ENCODE measurements at places on chromosomes 6 and 20.

DNA sequence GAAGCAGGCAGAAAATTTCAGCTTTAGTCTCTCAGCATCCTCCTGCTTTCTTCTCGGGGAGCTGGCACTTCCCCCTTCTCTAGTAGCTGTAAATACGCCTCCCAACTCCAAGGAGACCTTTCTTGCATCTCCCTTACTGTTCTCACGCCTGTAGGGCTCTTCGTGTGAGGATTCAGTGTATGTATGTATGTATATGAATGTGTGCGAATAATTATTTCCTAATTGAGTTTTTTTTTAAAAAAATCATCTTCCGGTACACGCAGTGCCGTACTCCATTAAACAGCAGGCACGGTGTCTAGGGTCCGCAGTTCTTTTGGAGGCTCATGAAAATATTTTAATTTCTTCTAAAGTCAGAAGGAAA lies 85.4 kb downstream of the HFE start:
- no peak for DNase-seq

DNA sequence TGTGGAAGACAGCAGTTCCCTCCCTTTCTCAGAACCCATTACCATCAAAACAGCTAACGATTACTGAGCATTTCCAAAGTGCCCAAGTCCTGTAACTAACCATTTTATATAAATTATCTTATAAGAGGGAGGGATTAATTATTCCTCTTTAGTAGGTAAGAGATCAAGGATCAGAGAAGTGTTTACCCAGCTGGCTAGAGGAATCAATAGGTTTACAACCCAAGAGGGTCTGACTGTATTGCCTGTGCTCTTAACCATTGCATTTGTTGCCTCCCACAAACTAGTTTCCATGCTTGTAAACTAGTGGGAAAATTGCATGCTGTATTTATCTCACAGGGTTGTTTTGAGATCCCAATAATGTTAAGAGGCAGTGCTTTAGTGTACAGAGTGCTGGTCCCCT lies 3.7 kb upstream of the DBNDD2 start:
- DNase-seq, result no peak

DNA sequence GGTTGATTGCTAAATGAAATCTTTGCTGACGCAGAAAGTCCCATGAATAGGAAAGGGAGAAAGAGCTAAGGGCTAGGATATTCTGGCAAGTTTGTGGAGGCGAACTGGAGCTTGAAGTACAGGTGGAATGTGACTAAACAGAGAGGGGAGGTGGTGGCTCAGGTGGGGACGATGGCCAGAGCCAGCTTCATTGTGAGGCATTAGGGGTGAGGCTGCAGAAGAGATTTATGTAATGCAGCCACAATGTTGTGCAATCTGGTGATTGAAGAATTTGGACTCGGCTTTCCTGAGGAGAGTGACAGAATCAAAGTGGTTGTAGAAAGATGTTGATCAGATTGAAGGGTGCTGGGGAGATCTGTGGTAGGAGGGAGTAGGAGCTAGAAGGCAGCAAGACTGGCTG lies 42.9 kb upstream of the SPACA1 start:
- DNase-seq, result no peak

GRCh38 chr6:168555618-168556273 lies 114.8 kb downstream of the SMOC2 start:
- DNase-seq, result no peak
